ENCODE measurements at places on chromosomes 5 and 9.

DNA sequence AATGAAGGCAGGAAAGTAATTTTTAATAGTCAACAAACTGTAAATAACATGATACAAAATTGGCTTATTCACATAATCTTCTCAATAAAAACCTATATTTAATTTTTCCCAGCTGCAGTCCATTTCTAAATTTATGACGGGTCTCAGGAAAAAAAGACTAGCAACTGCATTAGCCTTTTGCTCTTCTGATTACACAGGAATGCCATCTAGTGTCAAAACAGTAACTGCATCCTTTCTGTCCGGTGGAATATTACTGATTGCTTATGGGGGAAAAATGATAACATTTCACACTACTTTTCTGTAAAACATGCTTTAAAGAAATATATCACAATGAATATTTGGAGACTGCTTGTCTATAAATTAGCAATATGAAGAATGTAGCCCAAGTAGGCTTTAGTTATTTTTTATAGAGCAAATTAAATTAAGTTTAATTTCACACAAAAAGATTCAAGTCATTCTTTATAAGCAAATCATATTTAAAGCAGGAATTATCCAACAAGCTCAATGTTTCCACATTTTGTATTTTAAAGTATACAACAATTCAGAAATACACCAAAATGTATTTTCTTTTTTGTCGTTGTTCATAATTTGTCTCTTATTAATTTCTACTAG, 534.7 kb downstream of the CDH10 start:
- no peak for DNase-seq

DNA sequence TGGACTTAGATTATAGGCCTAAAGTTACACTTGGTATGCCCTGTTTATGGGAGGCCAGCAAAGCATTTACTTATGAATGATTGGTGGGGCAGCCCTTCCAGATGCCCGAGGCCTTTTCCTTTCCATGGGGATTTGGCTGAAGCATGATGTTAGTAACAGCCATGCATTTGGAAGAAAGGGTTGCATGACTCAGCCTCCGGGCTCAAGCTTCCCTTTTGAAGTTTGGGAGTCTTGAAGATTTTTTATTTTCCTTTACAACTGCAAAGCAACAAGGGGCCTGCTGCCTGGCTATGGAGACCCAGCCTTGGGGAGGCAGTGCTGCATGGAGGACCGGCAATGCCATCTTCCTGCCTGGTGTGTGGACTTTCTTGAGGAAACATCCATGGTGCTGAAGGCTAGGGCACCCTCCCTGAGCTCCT, 244.7 kb downstream of the ICE1 start:
- DNase-seq: no peak

DNA sequence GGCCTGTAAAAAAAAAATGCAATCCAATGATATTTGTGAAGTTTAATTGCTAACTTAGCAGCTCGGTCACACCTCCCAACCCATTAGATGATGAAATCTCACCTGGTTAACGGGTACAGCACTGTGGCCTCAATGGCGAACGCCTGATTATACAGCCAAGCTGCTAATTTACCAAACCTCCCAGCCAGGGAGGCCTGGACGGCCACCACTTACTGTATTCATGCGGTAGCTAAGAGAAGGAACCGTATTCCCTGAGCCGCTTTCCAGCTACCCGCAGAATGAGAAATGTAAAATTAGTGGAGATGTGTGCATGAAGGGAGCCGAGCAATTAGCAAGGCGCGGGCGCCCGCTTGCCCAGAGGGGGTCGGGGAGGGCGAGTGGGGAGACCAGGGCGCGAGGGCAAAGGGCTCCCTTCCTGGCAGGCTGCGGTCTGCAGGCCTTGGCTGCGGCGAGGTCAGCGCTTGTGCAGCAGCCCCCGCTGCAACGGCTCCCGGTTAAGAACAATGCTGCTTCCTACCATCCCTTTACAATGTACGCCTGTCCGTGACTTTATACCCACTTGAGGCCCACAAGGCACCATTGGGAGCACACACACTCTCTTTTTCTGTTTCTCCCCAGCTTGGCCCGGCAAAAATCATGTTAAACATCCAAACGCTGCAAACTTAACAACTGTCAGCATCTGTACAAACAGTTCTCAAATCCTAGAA, 70.4 kb upstream of the TBCA start:
- no peak for DNase-seq

- DNase-seq: peak; percentile 62
Measured at GRCh38 chr9:92353051-92353450, 27.3 kb downstream of the CENPP start.

- DNase-seq: no peak
Measured at GRCh38 chr5:34736445-34737115, 80.5 kb downstream of the RAI14 start.

DNA sequence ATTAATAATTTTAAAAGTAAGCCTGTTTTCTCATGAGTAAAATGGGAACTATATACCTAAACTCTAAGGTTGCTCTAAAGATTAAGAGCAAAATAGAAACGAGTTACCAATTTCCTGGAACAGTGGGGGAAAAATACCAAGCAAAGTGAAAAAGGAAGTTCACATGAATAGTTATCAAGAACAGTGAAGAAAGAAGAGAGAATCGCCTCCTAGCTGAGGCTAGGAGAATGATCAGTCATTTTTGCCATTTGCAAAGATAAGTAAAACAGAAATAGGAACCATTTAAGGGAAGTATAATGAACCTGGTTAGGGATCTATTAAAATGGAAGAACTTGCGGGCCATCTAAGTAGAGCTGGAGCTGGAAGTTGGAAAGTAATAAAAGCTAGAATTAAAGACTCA, 50.7 kb downstream of the P4HA2 start:
- DNase-seq: peak; percentile 75

DNA sequence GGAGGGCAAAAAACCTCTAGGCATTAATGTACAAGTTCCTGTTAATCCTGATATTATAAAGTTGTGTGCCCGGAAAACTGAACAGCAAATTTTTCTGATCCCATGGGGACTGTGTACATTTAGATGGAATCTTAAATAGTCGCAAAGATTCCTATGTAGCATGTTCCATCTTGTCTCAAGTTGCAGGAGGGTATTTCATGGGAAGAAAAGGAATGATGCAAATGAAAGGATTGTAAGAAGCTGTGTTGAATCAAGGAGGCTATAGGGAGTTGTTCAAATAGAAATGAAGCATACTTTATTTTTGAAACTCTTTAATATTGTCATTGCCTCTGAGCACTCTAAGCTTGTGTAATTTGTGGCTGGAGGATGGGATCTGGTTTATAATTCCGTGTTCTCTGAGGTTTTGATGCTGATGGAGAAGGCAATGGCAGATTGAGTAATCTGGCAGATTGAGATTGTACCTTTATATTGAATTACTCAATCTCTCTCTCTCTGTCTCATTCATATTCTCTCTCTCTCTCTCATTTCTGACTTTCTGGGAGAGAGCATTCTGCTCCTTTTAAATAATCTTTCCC, 288.5 kb downstream of the OSTF1 start:
- DNase-seq: no peak

All from suppressor macrophage treated with lipopolysaccharide for 1 hour (primary cell).